ENCODE measurements at places on chromosomes 3 and 15.

DNA sequence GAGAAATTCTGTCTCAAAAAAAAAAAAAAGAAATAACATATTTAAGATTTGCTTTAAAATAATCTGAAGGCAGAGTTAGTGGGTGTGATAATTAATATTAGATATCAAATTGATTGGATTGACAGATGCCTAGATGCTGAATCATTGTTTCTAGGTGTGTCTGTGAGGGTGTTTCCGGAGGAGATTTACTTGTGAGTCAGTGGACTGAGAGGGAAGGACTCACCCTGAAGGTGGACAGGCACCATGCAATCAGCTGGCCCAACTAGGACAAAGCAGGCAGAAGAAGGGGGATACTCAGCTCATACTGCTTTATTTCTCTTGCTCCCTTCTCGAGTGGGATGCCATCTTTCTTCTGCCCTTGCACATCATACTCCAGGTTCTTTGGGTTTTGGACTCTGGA, 16.7 kb upstream of the RPL24 start:
- DNase-seq, result no peak

DNA sequence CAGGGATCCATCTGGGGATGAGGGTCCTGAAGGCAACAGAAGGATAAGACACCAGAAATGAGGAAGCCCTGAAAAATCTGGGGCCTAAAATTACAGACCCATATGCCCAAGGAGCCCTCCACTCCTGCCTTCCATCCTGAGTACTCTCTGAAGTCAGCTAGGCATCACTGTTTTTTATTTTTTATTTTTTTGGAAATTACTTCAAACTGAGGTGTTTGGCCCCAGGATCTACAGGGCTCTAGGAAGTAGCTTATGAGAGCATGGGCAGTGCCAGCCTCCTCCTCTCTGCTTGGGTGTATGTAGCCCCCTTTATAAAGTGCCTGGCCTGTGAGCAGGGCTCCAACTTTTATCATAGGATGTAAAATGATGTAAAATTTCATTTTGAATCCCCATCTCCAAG, 7.9 kb downstream of the EPB42 start:
- no peak for DNase-seq

- no peak for DNase-seq
Observed at GRCh38 chr3:9703736-9704346, at the start of gene CPNE9. CPNE9 (plus strand) TSS chr3:9703833; CDS start chr3:9703997, 164 bp downstream.

DNA sequence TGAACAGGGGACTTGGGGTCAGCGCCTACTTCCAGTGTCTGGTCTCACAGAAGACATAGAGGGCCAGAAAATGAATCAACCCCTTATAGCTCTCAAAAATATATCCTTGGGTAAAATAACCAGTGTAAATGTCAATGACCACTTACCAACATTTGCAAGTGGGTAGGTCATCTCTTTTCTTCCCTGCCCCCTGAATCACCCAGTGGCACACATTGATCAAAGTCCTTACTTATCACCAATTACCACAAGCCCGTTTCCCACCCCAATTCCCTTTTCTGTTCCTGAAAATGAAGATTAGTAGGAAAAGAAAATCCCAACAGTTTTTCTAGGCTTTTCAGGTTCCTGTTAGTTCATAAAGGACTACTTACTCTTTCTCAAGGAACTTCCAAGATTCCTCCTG, 70.5 kb upstream of the HEG1 start:
- DNase-seq, result no peak

GRCh38 chr15:68875377-68876116, 54.8 kb upstream of the SPESP1 start:
- DNase-seq, result peak; percentile 74

DNA sequence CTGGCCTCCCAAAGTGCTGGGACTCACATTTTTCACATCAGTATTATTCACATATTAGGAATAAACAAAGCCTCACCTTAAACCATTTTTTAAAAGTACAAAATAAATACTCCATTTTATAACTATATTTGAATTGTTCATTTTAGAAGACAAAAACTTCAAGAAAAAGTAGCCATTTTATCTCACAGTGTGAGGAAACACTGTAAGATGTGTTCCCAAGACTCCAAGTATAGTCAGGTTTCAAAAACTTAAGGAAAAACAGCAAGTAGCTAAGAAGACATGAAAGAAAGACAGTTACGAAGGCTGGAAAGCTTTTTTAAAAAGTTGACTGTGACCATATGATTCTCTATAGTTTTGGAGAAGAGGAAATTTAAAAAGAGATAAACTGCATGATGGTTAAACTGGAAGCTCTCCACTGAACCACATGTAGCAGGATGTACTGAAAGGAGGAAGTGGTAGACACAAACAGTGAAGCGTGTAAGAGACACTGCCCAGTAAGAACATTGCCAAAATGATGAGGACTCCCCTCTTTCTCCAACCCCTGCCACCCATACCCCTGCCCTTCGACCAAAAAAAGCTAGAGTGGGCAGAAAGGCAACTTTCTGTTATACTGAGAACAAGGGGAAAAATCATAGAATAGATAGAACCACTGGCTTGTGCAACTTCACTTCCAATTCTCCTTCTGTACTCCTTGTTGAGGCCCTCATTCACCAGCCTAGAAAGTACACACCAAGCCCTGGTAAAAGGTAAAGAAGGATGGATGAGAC, 6.2 kb upstream of the TMF1 start:
- DNase-seq, result no peak

- no peak for DNase-seq
Observed at GRCh38 chr3:37456270-37456708, 281.9 kb upstream of the LRRFIP2 start.

DNA sequence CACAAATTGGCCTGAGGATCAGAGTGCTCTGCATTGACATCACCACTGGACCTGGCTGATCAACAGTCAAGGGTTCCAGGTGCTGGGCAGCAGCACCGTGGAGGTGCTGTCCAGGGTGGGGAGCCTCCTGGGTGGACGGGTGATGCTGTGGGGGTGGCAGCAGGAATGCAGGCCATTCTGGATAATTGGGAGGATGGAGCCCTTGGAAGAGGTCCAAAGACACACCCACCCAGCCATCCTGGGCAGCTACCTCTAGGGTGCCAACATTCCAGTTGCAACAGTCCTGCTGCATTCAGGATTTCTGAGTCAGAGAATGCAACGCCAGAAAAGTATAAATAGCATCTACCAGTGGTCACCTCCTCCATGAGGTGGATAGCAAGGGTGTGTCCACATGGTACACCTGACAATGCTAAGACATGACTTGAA, 26.8 kb downstream of the STARD5 start:
- DNase-seq, result no peak

GRCh38 chr15:67158367-67158766, 93.0 kb downstream of the SMAD3 start:
- no peak for DNase-seq

- no peak for DNase-seq
Observed at GRCh38 chr3:167864552-167864874, 129.0 kb downstream of the SERPINI1 start.

- no peak for DNase-seq
Observed at GRCh38 chr3:130705501-130705900, 41.1 kb downstream of the PIK3R4 start.

GRCh38 chr3:180530276-180530675, 71.7 kb upstream of the TTC14 start:
- no peak for DNase-seq

DNA sequence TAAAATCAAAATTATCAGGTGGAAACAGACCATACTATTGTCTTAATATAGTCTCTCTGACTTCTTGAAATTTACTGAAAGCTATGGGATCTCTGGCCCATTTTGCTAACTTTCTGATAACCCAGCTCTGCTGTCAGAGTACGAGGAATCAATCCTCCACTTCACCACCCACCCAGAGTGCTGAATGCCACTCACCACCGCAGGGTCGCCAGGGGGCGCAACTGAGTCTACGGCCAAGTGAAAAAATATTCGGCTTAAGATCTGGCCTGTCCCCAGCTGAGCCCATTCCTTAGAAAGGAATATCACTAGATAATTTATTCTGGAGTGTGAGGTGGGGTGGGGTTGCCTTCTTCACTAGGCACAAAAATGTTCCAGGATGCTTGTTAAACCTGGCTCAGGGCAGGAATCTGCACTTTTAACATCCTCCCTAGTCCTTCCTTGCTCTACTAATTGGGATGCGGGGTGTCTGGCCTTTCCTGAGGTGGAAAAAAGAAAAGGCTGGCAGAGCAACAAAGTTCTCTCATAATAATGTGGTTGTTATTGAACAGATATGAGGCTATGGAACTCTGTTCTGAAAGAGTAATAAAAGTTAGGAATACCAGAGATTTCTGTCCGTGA, 520.6 kb downstream of the MFSD1 start:
- no peak for DNase-seq

DNA sequence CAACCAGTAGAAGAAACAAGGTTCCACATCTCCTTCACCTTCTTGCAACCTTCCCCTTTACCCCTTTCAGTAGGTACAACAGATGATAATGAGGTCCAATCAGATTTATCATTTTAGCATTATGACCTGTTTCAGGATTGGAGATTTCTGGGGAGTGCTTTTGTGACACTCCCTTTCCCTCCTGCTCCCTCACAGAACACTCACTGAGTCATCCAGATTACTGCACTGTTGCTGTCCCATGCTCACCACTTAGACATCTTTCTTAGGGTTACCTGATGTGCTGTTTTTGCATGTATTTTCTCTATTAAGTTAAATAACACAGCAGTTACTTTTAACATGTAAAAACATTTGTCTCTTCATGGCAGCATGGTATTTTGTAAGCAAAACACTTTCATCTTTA, 118.5 kb downstream of the MFSD1 start:
- no peak for DNase-seq

- no peak for DNase-seq
Observed at GRCh38 chr3:123295901-123296250, 94.1 kb downstream of the SEC22A start.

DNA sequence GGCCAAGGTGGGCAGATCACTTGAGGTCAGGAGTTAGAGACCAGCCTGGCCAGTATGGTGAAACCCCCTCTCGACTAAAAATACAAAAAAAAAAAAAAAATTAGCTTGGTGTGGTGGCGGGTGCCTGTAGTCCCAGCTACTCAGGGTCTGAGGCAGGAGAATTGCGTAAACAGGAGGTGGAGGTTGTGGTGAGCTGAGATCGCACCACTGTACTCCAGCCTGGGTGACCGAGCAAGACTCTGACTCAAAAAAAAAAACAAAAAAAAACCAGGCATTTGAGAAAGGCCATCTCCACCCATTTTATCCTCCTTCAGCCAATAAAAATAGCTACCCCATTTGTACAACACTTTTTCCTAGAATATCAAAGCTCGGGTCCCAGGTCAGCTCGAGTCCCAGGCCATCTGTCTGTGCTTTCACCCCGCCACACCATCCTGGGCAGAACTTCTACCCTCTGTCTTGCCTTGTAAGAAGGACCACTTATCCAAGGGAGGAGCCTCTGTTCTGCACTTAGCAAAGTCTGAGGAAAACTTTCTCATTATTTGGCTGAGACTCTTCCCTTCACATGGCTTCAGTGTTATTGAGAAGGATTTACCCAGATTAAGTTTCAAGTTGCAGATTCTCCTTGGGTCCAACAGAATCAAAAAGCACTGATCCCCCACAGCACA, 99.1 kb downstream of the MESD start:
- DNase-seq, result no peak

DNA sequence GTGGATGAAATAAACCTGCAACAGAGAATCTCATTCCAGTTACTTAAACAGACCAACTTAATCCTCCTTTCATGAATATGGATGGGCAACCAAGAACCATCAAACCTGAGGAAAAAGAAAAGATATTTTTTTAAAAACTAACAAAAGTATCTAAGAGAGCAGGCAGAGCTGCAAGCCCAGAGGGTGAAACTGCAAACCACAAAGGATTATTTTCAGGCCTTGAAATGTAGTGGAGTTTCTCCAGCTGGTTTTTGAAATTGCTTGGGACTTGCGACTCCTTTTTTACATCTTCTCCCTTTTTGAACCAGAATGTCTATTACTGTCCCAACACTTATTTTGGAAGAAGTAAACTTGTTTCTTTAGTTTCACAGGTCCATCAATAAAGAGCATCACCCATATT, 87.4 kb downstream of the STAG1 start:
- no peak for DNase-seq

- no peak for DNase-seq
Observed at GRCh38 chr15:82810890-82811426, 1.5 kb downstream of the WHAMM start.

DNA sequence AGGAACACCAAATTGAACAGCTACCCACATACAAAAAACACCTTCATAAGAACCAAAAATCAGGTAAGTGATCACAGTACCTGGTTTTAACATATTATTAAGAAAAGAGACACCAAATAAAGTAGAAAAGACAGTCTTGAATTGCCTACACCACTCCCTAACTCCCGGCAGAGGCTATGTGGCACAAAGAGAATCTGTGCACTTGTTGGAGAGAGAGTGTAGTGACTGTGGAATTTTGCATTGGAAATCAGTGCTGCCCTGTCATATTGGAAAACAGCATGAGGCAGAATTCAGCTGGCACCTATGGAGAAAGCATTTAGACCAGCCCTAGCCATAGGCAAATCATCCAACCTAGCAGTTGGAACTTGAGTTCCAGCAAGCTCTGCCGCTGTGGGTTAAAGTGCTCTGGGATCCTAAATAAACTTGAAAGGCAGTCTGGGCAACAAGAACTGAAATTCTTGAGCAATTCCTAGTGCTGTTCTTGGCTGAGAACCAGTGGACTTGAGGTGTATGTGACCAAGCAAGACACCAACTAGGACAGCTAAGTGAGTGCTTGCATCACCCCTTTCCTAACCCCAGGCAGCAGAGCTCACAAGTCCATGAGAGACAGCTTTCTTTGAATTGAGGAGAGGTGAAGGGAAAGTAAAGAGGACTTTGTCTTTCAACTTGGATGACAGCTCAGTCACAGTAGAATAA, 969.6 kb upstream of the ALCAM start:
- no peak for DNase-seq

DNA sequence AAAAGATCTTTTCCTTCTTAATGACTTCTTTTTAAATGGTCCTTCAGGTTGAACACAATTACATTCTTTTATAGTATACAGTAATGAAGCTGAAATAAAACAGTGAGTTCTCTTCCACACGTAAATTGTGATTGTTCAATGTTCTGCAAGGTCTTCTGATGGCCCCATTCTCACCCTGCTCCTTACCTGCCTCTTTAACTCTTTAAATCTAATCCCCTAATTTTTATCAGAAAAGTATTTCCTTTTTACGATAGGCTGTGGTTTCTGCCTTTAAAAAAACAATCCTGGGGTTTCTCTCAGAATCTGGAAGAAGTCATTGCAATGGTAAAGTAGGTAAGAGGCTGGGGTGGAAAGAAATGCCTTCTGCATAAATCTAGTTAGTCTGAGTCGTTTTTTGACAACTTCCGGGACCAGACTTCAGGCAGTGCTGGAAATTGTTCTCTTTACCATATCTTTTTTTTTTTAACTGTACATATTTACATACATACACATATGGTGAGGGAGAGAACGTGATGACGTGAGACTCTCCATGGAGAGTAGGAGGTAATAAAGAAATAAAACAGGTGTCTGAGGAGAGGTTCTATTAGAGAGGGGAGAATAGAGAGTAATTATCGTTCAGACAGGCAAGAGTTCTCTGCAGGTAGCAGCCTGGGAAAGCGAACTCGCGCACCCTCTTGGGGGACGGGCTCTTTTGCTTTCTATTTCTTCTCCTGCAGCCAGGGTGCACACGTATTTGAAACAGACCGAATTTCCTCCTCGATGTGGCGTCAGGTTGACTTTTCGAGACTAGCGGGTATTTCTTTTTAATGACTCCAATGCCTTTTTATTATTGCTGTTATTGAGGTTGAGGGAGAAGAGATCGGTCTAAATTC, at the start of gene SIDT1:
Gene SIDT1, plus strand, starts transcription at position 730 of the 872 bp plus-strand sequence. CDS start 467 bp downstream, outside the sequence.
- no peak for DNase-seq
